Left hindlimb (tissue), 1 donor: ENCODE measurements at places on chromosomes 1 and 21.

DNA sequence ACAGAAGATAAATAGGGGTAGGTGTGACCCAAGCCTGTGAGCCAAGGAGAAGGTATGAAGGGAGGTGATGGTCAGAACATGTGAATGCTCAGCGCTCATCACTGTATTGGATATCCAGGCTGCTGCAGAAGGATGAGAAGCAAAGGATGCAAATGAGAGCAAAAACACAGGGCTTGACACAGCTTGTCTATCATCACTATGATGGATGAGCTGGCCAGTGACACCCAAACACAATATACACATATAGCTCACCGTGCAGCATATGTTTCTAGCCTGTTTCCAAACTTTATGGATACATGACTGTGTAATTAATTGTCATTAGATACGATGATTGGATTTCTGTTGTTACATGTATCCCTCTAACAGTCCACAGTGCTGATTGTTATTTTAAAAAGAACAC lies 13.8 kb upstream of the HMGN1 start:
- DNase-seq = no peak

DNA sequence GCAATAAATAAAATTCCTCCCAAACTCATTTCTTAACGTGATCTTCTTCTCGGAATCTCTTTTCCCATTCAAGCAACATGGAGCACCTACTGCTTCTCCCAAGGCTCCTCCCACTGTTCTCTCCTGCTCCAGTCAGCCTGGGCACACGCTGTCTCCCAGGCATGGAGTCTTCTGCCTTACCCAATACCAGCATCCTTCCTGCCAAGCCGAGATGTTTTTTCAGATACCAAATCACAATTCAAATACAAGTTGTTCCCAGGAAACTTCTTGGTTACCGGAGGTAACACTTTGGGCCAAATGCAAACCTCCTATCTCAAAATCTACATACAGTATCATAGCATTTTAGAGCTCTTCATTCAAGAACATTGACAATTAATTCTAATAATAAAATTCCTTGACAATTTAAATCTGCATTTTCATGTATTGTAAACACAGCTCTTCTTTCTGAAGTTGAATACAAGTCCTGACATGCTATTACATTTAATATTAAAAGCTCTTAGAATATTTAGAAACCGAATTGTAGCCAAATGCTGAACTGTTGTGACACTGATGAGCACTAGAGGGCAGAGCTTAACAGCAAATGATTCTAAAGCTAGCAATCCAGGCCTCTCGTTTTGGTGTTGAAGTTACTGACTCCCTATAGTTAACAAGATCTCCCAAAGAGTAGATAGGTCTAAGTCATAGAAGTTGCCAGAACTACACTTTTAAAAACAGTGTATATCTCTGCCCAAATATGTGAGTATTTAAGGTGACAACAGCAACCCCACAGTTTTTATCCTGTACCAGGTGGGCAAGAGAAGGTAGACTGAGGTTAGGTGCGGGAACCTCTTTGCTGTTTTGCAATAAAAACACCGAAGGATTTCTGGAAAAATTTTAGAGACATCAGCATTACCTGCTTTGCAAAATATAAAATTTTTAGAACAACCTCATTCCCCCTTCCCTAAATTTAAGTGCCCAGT lies 52.3 kb downstream of the BCAR3 start:
- no peak for DNase-seq

- DNase-seq = peak; percentile 67
Observed at GRCh38 chr1:155254714-155255242, 505 bp downstream of the ENTREP3 start.

DNA sequence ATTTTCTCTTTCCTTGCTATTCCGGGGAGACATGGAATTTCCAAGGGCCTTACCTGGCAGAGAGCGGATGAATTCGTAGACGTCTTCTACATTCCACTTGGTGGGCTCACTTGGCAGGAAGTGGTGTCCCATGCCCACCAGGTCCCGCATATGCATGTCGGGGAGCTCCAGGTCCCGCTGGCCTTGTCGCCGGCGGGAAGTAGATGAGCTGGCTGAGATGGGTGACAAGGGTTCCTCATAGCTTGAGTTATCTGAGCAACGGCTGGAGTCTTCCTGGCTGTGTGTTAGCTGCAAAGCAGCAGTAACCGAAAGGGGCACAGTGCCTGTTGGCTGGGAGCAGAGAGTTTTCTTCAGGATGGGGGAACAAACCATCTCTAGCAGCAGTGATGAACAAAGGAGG lies 7.9 kb upstream of the A3GALT2 start:
- no peak for DNase-seq

- DNase-seq = no peak
Observed at GRCh38 chr1:1162597-1163537, 10.8 kb upstream of the TTLL10 start.

GRCh38 chr1:150309758-150310508 lies 11.4 kb upstream of the PRPF3 start:
- DNase-seq = peak; percentile 52

GRCh38 chr1:222126052-222126451 lies 384.2 kb upstream of the DUSP10 start:
- DNase-seq = no peak

GRCh38 chr1:229230893-229231753 lies 39.8 kb upstream of the RAB4A start:
- no peak for DNase-seq

DNA sequence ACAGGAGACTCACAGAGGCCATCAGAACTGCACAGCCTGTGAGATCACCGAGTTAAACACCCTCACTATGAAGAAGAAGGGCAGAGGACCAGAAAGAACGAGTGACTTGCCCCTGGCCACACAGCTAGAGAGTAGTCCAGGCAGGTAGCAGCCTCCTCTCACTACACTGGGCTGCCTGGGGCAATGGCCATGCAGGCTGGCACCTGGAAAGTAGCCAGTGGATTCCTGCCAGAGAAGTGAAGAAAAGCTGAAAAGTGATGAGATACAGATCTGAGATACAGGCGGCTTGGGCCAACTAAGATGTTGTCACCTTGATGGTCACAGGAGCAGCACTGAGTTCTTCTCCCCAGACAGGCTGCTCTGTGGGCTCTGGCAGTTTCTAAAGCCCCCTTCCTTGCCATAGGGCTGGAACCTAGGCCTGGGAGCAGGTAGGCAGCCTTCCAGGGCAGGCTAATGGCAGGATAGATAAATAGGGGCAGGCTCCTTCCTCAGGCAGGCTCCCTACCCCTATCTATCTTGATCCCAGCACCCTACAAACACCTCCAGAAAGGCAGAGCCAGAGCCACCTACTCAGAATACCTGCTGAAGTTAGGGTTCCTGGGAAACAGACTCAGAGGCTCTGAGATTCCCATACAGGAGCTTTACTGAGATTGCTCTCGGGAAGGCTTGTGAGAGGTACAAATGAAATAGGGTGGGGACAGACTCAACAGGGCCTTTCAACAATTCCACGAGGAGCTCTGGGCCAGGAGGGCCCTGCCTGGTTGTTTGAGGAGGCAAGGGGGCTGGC lies 106.3 kb downstream of the BEND5 start:
- no peak for DNase-seq

DNA sequence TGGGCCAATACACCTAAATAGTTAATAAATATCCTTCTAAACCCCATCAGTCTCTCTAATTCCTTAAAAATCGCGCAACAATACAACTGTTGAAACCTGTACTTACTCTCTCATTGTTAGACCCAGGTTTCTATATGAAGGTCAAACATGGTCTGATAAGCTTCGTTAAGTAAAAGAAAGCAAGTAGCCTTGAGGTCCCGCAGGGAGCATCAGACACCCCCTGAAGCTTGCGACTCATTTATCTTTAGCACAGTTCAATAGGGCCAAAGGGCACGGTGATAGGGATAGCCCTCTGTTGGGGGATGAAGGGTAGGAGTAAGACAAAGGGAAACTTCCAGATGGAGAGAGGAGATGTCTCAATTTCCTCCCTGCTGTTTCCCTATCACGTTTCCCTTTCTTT lies 27.3 kb upstream of the THEM4 start:
- DNase-seq = no peak
